ENCODE measurements at places on chromosomes 3 and 15. TPM values are rescaled to one million over a fixed set of nuclear protein-coding genes. Genes with fewer than 3 reads are reported as not detected.

DNA sequence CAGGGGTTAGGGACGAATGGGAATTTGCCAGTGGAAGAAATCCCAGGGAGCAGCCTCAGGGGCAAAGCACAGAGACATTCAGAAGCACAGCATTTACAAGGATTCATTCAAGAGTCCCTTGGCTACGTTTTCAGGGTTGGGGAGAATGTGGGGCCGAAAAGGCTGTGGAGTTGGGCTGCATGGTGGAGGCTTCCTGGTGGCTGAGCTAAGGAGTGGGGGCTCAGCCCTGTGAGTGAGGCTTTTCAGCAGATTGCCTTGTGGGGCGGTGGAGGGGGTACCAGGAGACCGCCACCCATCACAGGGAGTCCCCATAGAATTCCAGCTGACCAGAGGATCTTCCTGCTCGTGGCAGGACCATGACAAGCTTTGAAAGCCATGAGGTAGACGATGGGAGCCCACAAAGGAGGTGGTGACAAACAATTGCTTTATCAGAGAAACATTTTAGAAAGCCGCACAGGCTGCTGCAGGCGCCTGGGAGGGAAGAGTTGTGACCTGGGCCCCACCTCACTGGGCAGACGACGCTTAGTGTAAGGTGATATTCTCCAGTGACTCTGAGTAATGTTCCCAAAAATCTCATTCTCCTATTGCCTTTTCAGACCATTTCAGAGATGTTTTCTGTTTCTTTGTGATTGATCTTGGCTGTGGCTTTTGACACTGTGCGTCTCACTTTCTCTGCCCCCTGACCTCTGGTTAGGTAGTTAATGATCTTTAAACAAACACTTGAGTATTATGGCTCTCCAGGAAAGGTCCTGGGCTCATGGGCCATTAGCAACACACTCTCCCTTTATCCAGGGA is 128.0 kb downstream of the DNAJB8 start:
- DNase-seq, result no peak

Gene NISCH
- total RNA-seq, result 153 TPM

- peak; percentile 4 for DNase-seq
These were observed 26.3 kb upstream of the THRB start for GRCh38 chr3:24520976-24521419.

GRCh38 chr3:5376761-5377160 is 189.3 kb downstream of the EDEM1 start:
- DNase-seq, result no peak

GRCh38 chr15:29135702-29136646 is 133.6 kb downstream of the NSMCE3 start:
- DNase-seq, result no peak

Data from endothelial cell of umbilical vein (primary cell).